ENCODE measurements at places on chromosomes 1 and 21.
A peak's percentile ranks its signal among the peaks of the same experiment; 100 is the strongest.

DNA sequence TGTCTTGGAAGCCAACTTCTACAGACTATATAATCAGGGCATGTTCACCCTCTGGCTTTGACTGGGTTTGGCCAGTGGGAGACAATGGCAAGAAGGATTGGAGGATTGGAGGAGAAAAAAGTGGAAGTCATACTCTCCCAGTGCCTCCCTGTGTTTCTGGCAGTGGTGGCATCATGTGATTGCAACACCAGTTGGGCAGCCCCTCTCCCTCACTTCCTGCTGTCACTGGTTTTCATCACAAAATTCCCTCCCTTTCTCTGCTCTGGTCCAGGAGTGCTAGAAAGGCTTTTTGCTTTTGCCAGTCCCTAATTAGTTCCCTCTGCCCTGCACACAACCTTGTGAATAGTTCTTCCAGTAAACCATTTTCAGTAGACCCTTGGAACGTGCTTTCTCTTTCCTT lies 3.7 kb upstream of the QSOX1 start:
- no peak for DNase-seq

- DNase-seq: no peak
These were observed 61.3 kb downstream of the MORN1 start for GRCh38 chr1:2330035-2330434.

DNA sequence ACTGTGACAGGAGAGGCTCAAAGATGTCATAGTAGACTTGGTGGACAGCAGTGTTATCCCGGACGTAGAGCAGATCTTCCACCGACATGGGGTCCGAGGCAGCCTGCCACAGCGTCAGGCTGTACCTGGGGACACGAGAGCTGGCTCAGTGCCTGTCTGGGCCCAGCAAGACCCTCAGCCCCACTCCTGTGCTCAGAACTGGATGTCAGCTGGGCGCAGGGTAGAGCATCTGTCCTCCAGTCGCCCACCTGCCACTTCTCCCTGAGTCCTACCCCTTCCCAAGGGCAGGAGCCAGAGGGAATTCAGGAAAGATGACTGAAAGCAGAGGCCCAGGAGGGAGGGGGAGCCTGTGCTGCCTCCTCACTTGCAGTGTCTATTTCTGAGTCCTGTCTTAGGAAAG lies 11.7 kb downstream of the FAM151A start:
- no peak for DNase-seq

DNA sequence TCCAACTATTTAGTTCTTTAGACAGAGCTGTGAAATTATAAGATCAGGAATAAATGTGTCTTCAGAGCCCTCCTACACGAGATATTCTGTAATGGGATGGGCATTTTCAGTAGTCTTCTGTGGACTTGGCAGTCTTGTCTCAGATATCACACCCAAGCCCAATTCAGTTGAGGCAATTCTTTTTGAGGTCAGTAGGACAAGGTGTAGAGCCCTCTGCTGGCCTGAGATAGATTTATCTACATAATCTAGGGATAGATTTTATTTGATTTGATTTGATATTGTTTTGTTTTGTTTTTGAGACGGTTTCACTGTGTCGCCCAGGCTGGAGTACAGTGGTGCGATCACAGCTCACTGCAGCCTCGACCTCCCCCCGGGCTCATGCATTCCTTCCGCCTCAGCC lies 77.5 kb downstream of the FMN2 start:
- DNase-seq: no peak

DNA sequence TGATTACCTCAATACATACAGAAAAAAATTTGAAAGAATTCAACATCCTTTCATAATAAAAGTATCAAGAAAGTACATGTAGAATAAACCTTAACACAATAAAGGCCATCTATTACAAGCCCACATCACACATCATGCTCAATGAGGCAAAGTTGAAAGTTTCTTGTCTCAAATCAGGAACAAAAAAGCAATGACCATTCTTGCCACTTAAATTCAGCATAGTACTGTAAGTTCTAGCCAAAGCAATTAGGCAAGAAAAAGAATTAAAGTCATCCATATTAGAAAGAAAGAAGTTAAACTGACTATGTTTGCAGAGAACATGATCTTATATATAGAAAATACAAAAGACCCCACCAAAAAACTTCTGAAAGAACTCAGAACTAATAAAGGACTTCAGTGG lies 44.5 kb downstream of the KCNT2 start:
- DNase-seq: no peak

GRCh38 chr1:239361403-239361802 lies 25.0 kb upstream of the CHRM3 start:
- no peak for DNase-seq

DNA sequence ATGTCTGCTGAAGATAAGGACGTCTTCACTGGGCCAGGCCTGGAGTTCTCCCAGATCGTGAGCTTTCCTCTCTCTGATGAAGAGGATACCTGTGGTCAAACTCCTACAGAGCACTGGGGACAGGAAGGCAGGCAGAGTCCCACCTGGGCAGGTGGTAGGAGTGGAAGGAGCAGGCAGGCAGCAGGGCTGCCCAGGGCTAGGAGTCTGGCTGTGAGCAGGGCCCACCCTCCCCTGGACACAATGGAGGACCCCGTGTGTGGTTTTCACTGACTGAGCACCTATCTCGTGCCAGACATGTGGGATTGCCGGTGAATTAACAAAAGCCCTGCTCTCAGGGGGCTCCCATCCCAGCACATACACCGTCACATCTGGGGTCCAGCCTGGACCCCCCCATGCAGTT lies 4.9 kb upstream of the SAMD11 start:
- DNase-seq: no peak

GRCh38 chr1:59827055-59827643 lies 12.4 kb downstream of the HOOK1 start:
- no peak for DNase-seq

DNA sequence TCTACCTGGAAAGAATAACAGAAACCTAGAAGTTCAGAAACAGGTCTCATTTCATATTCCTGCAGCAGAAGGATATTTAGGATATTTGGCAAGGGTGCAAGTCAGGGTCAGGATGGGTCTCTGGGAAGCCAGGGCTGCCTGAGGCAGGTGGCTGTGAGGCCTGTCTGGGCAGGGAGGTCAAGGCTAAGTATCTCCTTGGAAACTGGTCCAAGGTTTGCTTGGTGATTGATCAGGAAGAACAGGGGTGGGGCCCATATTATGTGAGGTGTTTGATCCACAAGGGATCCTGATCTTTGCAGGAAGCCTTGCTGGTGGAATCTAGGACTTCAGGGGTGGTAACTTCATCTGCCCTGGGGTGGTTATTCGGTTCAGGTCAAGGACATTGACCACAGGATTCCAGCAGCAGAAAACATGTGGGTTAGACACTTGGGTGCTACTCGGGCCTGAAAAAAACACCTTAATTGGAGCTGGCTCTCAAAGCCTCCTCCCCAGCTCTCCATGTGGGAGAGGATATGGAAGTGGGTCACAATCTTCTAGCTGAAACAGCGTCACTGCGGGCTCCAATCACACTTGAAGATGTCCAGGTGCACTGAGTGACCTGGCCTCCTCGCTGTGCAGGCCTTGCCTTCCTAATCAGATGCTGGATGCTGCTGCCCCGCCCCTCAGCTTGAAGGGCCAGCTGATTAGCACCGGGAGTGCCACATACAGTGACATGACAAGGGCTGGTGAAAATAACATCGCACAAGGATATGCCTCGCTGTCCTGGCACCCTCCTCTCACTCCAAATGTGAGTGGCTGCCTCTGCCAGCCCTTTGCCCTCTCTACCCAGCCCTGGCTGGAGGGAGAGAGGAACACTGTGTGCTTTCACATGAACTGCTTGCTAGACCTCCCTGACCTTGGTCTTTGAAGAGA lies 8.7 kb downstream of the CTNNBIP1 start:
- DNase-seq: no peak

- DNase-seq: no peak
These were observed 66.0 kb upstream of the UBE2U start for GRCh38 chr1:64137412-64137803.

- no peak for DNase-seq
These were observed 29.9 kb downstream of the PMVK start for GRCh38 chr1:154906621-154907081.

GRCh38 chr1:205229399-205229871 lies 1.7 kb downstream of the TMCC2 start:
- DNase-seq: peak; percentile 83

- DNase-seq: no peak
These were observed 246.1 kb downstream of the SLC45A1 start for GRCh38 chr1:8563944-8564537.

- DNase-seq: no peak
These were observed 56.8 kb upstream of the PRDX6 start for GRCh38 chr1:173420330-173420806.

DNA sequence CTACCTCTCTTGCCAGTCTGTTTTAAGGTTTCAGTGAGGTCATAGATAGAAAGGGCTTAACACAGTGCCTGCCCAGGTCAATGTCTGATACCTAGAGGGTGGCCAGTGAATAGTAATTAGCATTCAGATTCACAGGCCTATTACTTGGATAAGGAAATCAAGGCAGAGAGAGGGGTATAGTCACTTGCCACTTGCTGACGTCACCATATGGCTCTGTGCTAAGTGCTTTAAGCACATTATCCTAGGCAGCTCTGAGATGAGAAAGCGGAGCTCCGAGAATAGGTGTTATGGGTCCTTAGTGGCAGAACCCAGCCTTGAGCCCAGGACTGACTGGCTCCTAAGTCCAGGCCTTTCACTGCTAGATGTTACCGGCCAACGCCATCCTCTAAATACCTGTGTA lies 51.5 kb upstream of the DAB1 start:
- no peak for DNase-seq

- DNase-seq: no peak
These were observed 37.2 kb downstream of the ADSS2 start for GRCh38 chr1:244414543-244414942.

DNA sequence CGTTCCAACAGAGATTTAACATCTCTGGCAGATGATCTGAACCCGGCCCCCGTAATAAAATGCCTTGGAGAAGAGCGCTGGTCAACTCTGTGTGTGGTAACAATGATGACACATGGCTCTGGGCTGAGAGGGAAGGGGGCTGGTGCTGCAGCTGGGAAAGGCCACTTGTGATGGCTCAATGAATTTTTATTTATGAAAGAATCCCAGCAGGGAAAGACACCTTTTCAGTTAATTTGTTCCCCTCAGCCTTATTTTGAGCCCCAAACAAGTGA lies 59.4 kb downstream of the SYT6 start:
- DNase-seq: no peak

GRCh38 chr1:209899948-209900347 lies 38.1 kb upstream of the SYT14 start:
- no peak for DNase-seq

DNA sequence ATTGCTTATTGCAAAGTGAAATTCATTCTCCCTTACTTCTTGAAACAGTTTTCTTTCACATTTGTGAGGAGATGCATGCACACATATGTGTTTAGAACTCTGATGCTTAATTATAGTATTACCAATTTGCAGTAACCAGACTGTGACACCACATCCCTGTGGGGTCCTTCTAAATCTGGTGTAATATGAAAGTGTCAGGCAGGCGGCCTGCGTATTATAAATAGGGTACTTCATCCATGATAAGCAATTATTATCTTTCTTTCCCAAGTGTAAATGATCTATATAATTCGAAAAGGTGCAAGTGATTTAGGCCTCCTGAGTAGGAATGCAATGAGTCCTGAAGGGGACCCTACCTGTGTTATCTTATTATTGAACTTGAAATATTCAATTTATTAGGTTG lies 876 bp downstream of the EFCAB7 start:
- DNase-seq: no peak

DNA sequence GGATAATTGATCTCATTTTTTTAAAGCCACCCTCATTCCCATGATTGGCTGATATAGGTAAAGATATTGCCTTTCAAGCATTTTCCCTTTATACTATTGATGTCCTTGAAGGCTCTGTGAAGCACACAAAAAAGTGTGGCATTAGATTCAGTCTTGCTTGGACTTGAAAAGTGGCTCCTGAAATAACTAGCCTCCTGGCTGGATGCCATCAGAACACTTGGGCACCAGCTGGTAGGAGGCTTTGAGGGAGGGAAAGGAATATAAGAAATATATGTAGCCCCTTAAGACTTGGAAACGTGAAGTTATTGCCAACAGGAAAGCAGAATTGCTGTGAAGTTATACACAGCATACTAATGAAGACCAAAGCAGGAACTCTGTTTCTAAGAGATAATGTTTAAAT lies 14.1 kb downstream of the MTR start:
- DNase-seq: no peak

DNA sequence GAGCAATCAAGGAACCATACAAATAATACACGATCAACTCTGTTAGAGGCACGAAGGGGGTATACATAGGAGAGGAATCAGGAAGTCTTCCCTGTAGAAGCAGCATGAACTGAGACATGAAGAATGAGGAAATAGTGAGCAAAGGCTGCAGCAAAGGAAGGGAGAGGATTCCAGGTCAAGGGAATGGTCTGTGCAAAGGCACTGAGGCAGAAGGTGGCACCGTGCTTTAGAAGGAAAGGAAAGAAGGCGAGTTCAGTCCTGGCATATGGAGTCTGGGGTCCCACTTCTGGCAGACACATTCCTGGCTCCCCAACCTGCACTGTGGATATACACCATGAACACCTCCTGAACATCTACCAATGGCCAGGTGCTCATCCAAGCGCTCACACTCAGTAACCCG lies 56.1 kb downstream of the GLIS1 start:
- no peak for DNase-seq

- DNase-seq: no peak
These were observed 55.8 kb upstream of the PRDX6 start for GRCh38 chr1:173421286-173421685.

- no peak for DNase-seq
These were observed 18.1 kb upstream of the BEND5 start for GRCh38 chr1:48794816-48795215.

DNA sequence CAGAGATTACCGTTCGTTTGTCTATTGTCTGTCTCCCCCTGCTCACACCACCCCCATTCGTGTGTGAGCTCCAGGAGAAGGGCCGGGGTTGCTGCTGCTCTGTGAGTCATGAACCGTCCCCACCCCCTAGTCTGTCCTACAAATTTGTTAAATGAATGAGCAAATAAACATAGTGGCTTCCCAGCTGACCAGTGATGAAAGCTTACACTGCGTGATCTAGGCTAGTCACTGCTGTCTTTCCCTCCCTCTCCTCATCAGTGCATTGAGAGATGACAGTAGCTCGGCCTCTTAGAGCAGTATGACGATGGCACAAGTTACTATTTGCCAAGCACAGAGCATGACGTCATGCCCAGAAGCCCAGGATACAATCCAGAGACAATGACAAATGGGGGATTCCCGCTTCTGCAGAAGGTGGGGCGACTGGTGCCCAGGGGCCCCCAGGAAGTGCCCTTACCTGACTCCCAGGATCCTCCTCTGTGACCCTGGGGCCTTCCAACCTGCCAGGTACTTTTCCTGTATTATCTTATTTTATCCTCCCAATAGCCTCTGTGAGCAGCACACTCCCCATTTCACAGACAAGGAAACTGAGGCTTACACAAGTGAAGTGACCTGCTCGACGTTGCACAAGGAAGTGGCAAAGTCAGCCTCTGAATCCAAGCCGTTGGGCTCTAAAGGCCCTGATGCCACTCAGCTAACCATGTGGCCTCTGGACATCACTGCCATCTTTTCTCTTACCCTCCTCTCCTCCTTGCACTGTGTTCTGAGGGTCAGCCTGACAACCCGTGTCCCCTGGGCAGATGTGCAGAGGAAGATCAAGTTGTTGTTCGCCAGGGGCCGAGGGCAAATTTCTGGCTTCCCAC lies 8.6 kb upstream of the EPHA2 start:
- DNase-seq: no peak

Measured in hippocampal formation (tissue), 2 donors.